ENCODE measurements at places on chromosomes 11 and 22.
A peak's percentile ranks its signal among the peaks of the same experiment; 100 is the strongest.

GRCh38 chr11:66860449-66860831, 3.6 kb downstream of the LRFN4 start:
- DNase-seq = no peak

GRCh38 chr11:1193326-1194230, 29.3 kb upstream of the MUC5B start:
- DNase-seq = no peak

GRCh38 chr11:116481126-116481675, 291.6 kb downstream of the BUD13 start:
- DNase-seq = no peak

DNA sequence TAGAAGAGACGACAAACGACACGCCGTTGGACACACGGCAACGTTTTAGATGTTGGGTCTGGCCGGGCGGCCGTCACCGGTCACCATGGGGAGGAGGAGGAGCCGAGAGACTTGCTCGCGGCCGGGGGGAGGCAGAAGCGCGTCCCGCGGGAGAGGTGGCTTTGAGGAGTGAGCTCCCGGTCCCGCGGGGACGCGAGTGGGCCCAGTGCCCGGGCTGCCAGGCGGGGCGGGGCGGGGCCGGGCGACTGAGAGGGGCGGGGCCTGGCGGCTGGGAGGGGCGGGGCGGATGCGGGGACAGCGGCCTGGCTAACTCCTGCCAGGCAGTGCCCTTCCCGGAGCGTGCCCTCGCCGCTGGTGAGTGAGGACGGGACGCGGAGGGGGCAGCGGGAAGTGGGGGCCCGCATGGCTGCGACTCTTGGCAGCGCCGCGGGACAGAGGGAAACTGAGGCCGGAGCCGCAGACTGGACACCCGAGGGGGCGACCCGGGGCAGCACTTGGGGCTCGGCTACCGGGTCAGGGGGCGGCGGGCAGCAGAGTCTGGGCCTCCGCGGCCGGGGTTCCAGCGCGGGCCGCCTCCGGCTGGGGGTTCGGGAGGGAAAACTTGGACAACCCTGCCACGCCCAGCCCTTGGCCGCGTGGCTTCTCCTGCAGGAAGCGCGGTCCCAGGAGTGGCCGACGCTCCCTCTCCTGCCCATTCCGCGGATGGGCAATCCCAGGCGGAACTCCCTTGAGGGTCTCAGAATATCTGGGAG, at the start of gene TSPO:
Gene TSPO (plus strand): TSS at position 309 of the 752 bp plus-strand sequence. CDS start 7,680 bp downstream, outside the sequence.
- DNase-seq = peak; percentile 30

- DNase-seq = peak; percentile 43
Observed at GRCh38 chr11:73350908-73351636, 25.1 kb upstream of the RELT start.
